NCI-H2171 treated with DMSO at 0.1 percent for 48 hours (cell line): ENCODE measurements at places on chromosomes 4 and X.

- DNase-seq, result peak; percentile 1
Measured at GRCh38 chr4:56653461-56654237, 27.4 kb downstream of the HOPX start.

DNA sequence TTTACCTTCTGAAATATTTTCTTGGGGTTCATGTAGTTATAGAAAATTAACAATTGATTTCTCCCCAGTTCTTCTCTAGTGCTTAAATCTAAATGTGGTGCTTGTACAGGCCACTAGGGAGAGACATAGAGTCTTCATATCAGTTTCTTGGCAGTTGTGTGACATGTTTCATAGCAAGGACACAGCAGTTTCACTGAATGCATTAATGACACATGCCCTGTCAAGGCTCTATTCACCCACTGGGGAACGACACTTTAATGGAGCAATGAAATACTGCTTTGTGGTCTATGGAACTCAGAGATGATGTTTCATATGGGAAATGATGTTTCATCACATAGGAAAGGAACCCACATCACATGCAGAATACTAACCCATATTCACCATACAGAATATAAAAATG lies 2.8 kb downstream of the VEGFC start:
- DNase-seq, result peak; percentile 6

DNA sequence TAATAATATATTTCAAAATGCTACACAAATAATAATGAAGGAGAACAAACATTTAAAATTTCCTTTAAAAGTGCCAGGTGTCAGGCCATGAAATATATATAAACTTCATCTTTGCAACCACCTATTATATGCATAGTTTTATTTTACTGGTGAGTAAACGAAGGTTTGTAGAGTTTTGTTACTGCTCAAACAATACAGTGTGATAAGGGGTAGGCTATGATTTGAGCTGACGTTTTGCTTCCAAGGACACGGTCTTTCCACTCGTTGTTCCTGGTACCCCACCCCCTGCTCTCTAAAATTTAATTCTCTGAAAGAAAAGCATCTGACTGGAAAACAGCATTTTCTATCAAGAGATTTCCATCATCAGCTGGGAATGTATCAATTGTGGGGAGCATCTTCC lies 27.2 kb upstream of the GPRIN3 start:
- DNase-seq, result no peak

DNA sequence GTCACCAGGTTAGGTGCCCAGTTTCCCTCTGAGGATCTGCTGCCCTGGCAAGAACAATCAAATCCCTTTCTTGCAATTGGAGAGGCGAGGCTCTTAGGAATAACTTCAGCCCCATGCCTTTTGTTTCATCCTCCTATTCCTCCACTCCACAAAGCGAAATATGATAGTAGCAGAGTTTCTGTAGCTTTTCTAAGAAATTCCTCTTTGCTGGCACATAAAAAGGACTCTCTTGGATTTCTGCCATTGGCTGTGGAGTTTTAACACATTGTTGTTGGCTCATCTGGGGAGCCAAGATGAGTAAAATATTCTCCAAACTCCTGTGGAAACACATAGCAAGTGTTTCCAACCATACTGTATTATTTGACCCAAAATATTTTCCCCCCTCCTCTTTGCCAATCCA lies 11.0 kb upstream of the ADGRG2 start:
- no peak for DNase-seq

DNA sequence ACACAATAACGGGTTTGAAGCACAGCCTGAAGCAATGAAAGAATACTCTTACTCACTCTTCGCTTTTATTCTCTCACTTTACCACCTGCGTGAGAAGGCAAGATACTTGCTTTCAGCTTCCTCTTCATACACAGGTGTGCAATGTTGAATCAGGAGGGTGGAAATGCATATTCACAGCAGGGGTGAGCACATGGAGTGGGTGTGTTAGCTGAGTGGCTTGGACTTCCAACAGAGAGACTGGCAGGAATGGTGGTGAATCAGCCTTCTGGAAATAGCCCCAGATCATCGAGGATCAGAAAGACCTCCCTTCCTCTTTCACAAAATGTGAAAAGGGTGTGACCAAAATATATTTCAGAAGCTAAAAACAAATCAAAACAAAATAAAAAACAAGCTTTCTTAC lies 521.2 kb downstream of the STIM2 start:
- DNase-seq, result no peak

DNA sequence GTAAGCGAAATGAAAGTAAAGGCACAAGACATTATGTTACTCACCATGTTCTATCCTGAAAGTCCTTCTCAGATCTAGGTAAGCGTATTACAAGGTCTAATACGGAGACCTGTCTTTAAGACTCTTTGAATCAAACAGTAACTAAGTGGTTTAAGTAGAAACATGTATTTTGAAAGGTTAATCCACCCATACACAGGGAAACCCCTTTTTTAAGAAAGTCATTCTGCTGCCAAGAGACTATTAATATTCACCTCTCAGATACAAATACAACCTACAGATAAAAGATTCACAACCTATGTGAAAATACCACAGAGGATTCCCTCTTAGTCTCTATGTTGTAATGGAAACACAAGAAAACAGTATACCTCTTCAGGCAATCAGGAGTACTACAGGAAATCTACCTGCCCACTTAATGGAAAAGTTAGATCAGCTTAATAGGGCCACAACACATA lies 63.2 kb upstream of the TNIP3 start:
- DNase-seq, result no peak

GRCh38 chrX:119686087-119686691 lies 6.8 kb downstream of the SEPTIN6 start:
- DNase-seq, result peak; percentile 91

DNA sequence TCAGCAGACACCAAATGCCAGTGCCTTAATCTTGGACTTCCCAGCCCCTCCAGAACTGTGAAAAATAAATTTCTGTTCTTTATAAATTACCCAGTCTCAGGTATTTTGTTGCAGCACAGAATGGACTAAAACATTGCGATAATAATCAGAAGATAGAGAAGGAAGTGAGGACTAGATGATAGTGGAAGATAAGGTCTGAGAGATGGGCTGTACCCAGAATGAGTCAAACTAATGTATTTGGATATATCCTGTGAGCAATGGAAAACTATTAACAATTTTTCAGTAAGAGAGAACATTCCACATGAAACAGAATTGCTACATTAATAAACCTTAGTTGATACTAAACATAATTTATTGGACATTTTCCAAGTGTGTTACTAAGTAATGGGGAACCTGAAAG lies 93.3 kb downstream of the FANCB start:
- no peak for DNase-seq

GRCh38 chr4:65343342-65343741 lies 326.9 kb downstream of the EPHA5 start:
- DNase-seq, result no peak

- no peak for DNase-seq
Measured at GRCh38 chr4:121555315-121556107, 141.3 kb downstream of the ANXA5 start.

- DNase-seq, result peak; percentile 28
Measured at GRCh38 chr4:122827879-122828601, 1.4 kb downstream of the FGF2 start.

GRCh38 chr4:29541757-29542156 lies 1178.4 kb upstream of the PCDH7 start:
- no peak for DNase-seq

DNA sequence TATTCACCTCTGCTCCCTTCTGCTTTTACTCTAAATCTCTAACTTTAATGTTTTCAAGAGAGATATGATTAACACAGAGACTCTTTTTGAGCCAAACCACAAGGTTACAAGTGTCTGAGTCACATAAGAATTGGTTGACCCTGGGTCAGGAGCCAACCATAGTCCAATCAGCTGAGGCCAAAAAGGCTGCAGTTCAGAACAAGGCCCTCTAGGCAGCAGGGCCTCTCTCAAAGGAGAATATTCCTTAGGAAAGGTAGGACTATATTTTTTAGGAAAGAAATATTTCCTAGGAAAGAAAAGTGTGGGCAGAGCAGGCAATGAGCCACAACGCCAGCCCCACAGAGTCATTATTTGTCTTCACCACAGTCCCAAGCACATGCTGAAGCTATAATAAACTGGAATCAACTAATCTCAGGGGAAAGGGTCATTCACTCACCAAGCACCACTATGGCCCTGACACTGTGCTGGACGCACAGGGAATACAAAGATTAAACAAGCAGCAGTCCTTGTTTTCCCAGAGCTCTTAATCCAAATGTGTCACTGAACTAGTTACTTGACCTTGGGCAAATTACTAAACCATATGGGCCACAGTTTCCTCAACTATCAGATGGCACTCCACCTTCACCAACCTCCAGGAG lies 2.2 kb downstream of the ATP8A1 start:
- no peak for DNase-seq

GRCh38 chr4:6390356-6390755 lies 82.1 kb downstream of the PPP2R2C start:
- no peak for DNase-seq

DNA sequence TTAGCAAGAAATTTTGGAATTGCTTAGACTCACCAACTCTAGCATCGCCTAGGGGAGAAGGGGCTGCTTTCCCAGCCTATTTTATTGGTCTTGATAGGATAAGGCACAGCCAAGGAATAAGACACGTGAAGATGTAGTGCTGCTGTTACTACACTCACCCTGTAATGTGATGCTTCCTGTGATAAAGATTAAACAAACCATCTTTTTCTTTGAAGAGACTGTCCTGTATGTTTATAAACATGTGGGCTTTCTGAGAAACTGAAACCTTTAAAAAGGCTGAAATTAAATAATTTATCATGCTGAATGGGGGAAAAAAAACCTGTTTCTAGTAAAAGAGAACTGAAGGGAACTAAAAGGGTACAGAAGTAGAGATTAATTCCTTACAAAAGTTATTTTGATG lies 13.2 kb downstream of the TAPT1 start:
- DNase-seq, result no peak

DNA sequence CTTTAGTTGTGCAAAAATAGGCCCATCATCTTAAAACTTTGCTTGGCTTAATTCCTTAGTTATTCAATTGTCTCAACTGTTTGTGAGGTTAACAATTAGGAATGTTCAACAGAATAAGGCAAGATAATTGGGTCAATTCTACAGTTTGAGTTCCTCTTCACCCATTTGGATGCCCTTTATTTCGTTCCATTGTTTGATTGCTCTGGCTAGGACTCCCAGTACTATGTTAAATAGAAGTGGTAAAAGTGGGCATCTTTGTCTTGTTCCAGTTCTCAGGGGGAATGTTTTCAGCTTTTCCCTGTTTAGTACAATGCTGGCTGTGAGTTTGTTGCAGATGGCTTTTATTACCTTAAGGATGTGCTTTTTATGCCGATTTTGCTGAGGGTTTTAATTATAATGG lies 761.5 kb upstream of the GRIA3 start:
- DNase-seq, result no peak

- no peak for DNase-seq
Measured at GRCh38 chr4:128349921-128350320, 62.3 kb upstream of the PGRMC2 start.

DNA sequence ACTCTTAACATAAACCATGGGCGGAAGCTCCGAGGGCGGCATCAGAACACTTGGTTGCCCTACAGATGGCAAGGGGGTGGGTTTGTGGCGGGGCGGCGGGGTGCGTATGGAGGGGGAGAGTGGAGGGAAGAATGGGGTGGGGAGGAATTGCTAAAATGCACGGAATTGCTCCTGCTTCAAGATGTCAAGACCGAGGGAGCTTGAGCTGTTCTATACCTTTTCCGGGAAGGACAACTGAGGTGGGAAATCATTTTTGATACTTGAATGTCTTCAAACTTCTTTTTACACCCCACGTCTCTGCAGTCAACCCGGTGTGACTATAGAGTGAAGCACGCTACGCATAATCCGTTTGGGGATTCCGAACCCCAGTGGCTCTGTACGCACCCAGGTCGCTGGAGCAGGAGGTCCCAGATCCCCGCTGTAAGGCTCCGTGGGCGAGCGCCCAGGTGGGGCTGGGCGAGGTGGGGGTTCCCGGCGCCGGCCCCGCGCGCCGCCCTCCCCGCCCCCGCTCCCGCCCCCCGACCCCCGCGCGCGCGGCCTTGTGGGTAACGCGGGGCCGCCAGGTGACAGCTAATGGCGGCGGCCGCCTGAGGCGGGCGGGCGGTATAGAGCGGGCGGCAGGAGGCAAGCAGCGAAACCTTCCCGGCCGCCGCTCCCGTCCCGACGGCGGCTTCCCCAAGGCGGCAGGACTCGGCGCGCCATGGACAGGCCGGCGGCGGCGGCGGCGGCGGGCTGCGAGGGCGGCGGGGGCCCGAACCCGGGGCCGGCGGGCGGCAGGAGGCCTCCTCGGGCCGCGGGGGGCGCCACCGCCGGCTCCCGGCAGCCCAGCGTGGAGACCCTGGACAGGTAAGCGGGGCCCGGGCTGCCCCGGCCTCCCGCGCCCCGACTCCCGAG lies at the start of gene MTMR1:
Gene MTMR1, plus strand, starts transcription at position 566 of the 894 bp plus-strand sequence. Its CDS starts 135 bp downstream, at position 701.
- peak; percentile 51 for DNase-seq

DNA sequence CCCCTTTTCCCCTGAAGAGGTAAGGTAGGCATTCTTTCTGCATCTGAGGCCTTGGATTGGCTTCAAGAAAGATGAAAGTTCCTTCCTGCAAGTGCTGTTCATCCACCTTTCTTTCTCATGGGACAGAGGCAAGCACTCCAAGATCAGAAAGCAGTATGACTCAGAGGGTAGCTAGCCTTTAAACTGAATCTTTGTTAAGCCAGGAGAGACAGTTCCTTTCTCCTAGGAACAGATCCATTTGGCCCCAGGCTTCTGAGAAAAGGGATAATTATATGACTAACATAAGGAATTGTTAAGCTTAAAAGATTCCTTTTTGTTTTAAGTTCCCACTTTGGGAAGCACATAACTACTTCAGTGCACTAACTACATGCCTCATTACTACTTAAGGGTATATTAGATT lies 192.0 kb downstream of the PPP3CA start:
- no peak for DNase-seq

GRCh38 chr4:21290562-21290961 lies 590.3 kb downstream of the PACRGL start:
- no peak for DNase-seq

GRCh38 chrX:69063486-69063885 lies 101.8 kb downstream of the PJA1 start:
- no peak for DNase-seq

DNA sequence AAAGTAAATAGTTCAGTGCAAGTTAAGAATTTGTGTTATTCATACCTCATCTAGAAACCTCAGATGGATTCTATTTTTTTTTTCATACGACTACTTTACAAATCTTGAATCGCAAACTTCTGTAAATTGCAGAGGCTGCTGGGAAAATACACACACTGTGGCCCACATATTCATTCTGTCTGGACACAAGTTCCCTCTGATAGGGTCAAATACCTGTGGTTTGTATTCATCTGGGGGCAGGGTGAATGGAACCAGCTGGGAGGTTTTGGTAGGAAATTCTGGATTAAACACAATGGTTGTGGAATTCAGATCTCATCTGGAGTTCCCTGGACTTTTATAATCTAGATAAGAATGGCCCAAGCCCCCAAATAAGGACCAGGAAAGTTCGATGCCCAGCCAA lies 56.2 kb downstream of the SPATA18 start:
- no peak for DNase-seq

GRCh38 chr4:182918791-182919302 lies 1.7 kb upstream of the DCTD start:
- no peak for DNase-seq

DNA sequence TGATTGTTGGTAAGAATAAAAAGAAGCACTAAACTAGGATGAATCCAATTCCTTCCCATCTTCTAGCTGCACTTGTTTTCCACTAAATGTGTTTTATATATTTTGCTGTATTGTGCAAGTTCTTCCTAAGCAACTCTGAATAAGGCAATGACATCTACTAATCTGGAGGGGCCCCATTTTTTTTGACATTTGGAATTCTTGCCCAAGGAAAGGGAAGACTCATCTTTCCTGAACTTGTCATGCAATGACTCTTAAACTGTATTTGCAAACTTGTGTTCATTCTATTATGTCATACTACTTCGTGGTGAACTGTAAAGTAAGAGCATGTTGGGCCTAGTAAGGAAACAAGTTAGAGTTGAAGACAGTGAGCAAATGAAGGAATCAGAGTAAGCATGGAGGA lies 45.9 kb downstream of the FREM3 start:
- no peak for DNase-seq
